ENCODE measurements at places on chromosomes 3 and 15.
A peak's percentile ranks its signal among the peaks of the same experiment; 100 is the strongest.

- peak; percentile 81 for DNase-seq
These were observed 28.0 kb upstream of the LACTB start for GRCh38 chr15:63093486-63094205.

DNA sequence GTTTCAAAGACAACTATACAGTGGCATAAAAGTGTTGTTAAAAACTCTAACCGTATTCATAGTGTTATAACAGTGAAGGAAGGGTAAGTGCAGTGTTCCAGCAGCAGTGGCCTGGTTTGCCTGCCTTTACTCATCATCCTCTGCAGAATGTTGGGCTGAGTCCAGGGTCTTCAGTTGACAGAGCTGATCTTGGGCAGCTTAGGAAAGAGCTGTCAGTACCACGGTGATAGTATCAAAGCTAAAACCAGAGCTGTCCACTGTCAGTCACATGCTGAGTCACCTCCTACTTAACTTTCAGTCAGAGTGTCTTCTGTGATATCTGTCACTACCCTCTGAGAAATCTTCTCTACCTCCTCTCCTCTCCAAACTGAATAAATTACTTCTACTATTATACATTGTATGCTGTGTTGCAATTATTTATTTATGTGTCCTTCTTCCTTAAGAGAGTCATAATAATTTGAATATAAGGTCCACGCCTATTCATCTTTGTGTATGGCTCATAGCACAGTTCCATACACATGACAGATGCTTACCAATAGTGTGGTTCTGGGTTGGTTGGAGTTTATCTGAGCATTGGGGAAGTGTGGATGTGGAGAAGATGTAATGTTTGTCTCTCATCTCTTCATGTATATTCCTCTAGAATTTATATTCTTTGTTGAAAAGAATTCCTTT lies 242.1 kb downstream of the ZIC1 start:
- no peak for DNase-seq

- peak; percentile 37 for DNase-seq
These were observed 129.1 kb downstream of the RAP2B start for GRCh38 chr3:153291059-153291685.

DNA sequence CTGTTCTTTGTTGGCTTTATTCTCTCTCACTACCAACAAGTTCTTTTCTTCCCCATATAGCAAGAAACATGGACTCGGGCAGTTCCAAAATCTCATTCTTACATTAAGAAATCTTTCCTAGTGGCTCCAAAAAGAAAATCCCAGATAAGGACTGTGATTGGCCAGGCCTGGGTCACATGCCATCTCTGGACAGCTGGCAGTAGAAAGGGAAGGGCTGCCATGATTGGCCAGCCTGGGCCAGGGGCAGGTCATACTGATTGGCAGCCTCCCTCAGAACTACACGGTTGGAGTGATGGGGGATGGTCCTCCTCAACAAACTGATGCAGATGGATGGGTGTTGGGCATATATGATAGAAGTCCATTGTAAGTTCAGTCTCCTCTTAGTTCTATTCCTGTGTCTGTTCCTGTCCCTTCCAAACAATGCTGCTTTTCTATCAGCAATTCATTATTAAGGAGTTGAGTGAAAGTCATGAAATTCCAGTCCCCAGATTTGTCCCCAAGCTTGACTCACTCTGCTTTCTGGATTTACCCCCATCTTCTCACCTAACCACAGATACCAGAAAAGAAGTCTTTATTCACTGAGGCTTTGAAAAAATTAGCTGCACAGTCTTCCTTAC lies 175.5 kb downstream of the ATG7 start:
- no peak for DNase-seq

DNA sequence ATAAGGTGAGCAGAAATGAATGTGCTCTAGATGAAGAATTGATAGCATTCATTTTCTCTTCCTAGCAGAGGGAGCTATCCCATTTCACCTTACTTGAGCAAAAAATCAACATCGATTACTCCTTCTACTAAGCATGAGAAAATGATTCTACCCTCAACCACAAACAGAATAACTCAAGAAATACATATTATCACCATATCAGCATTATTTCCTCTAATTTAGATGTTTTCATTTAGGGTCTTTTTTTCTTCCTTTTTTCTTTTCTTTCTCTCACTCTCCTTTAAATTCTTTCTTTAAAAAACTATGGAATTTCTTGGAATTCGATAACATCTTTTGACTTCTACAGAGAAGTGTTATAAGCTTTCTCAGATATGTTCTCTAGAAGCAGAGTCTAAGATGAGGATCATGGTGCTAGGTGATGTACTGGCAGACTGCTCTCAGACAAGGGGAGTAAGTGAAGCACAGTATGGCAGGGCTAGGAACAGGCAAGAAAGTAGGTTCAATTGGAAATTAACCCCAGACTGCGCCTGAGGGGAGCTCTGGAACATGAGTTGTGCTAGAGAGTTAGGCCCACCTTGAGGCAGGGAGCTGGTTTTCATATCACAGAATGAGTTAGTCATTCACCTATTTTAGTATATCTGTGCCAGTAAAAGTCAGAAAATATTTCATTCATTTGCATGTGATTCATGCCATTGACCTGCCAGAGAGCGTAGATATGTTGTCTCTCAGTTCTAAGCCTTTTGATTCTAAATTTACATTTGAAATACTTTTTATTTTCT lies 279.2 kb upstream of the KCNH8 start:
- DNase-seq = no peak

GRCh38 chr15:88759872-88760271 lies 43.4 kb upstream of the ACAN start:
- no peak for DNase-seq

- no peak for DNase-seq
These were observed 156.7 kb downstream of the TJP1 start for GRCh38 chr15:29665444-29666003.

GRCh38 chr3:194404365-194405140 lies 5.5 kb upstream of the GP5 start:
- DNase-seq = peak; percentile 56

- no peak for DNase-seq
These were observed 144.8 kb upstream of the BHLHE40 start for GRCh38 chr3:4834403-4834866.

- no peak for DNase-seq
These were observed 1256.5 kb downstream of the SI start for GRCh38 chr3:163821841-163822240.

DNA sequence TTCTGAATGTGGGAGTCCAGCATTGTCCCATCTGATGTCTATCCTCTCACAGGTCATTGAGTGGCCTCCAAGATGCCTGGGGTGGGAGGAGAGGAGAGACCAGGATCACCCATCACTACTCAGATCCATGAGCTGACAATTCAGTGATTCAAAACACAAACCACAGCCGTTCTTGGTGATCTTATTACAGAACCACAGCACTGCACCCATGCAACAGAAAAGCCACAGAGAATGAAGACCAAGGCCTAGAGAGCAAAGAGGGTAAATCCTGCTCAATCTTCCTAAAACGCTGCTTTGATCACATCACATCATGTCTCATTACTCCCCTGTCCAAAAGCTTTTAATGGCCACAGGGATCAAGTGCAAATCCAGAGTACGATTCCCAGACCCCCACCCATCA lies 23.5 kb downstream of the ANP32A start:
- DNase-seq = no peak

DNA sequence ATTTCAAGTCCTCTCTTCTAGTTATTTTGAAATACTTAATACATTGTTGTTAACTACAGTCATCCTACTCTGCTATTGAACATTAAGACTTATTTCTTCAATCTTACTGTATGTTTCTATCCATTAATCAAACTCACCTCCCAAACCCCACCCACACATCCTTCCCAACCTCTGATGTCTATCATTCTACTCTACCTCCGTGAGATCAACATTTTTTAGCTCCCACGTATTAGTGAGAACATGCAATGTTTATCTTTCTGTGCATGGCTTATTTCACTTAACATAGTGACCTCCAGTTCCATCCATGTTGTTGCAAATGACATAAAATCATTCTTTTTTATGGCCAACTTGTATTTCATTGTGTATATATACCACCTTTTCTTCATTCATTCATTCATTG lies 236.6 kb upstream of the CTNNB1 start:
- DNase-seq = no peak

DNA sequence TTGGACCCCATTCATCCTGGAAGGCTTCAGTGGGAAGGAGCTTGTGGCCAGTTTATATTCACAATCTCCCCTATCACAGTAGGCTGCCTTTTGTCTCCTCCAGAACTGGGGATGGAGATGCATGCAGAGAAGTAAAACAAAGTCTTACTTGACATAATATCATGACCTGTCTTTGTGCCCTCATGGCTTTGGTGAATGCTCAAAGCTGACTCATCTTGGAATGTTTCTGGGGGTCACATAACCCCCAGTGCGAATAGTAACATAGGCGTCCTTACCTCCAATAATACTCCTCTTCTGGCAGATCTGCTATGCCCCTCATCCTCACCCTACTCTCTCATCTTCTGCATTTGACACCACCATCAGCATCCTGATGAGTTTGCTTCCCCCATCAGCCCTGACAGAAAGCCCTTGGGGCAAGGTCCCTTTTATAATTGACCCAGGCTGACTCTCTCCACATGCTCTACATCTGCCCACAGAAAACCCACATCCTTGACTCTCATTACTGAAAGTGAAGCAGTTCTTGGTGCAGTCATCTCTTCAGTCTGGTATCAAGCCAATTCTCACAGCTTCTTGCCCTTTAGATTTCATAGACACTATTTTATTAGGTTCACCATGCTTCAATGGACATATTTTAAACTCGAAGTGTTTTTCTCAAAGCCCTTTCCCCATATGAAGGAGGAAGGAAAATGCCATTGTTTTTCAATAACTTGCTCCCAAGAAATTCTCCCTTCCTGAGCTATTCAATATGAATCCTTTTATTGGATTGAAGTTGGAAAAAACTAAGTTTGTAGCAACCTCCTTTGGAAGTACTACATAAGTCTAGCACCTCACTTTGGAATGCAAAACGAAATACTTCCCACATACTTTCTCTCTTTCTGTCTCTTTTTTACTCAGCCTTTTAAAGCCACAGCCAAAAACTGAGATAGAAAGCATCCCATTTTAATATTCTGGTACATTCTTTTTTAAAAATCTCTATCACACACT lies 36.6 kb downstream of the OSTN start:
- DNase-seq = no peak

DNA sequence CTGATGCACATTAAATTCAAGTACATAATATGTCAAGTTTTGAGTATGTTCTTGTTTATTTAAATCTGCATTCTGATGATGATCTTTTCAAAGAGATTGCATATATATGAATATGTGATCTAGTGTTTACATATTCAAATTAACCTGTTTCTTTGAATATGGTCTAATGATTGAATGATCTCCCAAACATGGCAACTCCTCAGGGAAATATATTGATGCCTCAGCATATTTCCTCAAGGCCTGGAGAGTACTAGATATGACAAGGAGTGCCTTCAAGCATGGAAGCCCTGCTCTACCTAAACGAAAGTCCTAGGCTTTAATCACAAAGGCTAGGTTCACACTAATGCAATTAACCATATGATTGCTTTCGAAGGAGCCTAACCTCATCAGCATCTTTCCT lies 532.8 kb downstream of the ZIC1 start:
- no peak for DNase-seq

DNA sequence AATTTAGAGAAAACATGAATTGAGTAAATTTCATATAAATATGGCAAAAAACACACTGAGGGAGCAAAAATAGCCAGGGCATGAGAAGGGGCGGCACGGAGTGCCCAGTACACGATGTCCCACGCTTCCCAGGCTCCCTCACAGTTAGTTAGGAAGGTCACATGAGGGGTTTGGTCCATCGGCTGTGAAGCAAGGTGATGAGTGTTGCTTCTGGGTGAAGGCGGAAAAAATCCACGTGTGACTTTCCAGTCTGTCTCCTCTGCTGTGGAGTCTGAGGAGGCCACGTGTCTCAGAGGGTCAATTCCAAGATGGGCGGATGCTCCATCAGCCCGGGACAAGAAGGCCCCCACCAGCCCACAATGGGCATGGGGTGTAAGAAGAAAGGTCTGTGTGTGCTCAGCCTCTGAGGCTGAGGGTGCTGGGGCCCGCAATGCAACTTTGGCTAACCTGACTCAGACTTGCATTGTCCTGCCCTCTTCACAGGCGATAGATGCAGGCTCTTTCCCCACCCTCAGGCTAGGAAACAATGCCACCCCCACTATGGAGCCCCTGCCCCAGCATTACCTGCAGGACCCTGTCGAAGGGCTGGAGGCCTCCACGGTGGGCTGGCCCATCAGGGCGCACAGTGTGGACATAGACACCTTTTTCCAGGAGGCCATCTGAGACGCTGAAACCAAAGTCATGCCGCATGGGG lies 45.7 kb downstream of the GRIP2 start:
- no peak for DNase-seq

- no peak for DNase-seq
These were observed 183.5 kb downstream of the TJP1 start for GRCh38 chr15:29638781-29639180.

DNA sequence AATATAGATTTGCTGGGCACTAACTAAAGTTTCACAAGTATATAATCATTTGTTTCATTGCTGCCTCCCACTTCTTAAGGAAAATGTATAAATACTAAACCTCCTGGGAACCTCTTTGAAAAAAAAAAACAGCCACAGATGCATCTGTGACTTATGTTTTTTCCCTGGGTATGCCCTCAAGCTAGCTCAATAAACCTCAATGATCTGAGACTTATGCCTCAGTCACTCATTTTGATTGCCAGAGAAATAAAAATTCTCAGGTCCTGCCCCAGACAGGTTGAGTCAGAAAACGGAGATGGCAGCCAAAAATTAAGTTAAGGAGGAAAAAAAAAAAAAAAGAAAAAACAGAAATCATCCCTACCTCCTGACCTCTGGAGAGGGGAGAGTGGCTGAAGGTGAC lies 22.1 kb downstream of the ILDR1 start:
- DNase-seq = no peak

DNA sequence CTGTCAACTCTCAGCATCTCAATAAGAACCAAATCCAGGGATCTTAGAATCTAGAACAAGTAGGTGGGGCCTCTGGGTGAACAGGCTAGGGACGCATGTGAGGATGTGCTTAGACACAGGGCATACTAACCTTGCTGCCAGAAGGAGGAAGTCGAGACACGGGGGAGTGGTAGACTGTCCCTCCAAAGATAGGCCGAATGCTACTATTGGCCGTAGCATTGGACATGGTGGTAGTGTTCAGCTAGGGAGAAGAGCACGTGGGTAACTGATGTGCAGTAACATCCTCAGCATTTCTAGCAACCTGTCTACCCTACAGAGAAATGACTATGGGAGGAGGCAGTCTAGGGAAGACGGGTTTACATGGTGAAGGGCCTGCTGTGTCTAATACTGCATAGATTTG lies 15.6 kb downstream of the RCCD1 start:
- no peak for DNase-seq
